NCI-H1436 (cell line): ENCODE measurements at places on chromosomes 7 and 10.

DNA sequence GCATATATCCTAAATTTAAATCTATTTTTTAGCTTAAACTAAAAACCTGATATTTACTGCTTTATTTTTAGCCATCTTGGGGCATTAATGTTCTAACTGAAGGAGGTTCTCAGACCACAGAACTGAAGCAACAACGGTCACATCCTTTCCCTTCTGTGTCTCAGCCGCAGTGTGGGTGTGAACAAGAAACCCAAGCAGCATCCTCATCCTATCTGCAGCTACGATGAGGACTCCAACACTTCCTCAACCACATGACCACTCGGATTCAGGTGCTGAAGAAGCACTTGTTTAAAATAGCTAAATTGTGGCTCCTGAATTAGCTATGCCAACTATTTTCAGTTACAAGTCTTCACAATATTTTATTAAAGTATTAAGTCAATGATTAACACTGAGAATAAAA lies 5.3 kb downstream of the ESYT2 start:
- no peak for DNase-seq

DNA sequence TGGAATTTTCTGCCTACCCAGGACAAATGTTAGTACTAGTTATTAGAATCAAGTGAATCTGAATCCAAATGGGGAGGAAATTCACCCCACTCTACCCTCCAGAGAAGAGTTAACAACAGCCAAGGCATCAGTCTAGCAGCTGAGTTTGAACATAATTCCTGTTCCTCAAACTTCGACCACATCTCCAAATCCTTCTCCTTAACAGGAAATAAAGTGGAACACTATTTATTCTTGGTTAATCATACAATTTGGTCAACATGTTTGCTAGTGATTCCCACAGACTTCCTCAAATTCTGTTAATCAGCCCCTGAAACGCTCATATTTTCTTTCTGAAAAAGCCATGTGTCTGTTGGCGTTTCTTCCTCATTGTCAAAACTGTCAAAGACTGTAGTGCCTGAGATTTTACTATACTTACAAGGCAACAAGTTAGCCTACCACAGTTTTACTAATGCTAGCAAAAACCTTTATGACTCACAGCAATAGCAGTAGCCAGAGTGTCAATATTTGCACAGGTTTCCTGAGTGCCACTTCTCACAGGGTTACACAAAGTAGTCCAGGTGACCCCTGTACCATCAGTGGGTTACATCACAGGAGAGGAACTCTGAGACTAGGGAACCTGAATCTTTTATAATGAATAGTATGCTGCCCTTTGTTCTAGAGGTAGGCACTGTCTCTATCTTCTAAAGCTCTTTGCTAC lies 202.9 kb downstream of the GRM3 start:
- no peak for DNase-seq

DNA sequence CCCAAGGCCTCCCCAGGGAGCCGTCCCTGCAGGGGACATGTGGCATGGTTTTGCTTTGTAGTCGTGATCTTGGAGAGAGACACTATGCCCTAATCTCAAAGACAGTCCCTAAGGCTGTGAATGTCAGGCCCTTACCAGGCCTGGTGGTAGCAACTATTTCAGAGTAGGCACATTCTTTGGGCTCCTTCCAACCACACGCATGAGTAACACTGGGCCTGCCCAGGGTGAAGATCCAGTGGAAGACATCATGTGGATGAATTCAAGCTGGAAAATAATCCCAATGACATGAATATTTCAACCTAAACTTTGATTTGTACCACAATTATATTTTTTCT lies 39.5 kb upstream of the INSIG1 start:
- DNase-seq, result no peak

- no peak for DNase-seq
These were observed 78.4 kb upstream of the AFAP1L2 start for GRCh38 chr10:114482480-114483304.

DNA sequence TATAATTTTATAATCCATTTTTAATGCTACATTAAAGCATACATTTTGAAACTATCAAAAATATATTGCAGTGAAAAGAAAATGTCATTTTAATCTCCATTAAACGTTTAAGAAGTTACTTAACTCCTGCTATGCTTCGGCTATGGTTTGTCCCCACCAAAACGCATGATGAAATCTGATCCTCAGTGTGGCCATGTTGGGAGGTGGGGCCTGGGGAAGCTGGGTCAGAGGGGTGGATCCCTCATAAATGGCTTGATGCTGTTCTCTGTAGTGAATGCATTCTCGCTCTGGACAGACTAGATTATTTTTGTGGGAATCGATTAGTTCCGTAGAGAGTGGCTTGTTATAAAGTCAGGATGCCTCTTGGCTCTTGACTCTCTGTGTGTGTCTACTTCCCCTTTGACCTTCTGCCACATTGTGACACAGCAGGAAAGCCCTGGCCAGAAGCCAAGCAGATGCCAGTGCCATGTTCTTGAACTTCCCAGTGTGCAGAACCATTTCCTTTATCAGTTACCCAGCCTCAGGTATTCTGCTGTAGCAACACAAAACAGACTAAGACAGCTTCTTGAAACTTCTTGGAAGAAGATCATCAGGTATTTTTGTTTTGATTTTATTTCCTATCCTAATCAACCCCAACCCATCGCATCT lies 77.8 kb downstream of the TCERG1L start:
- DNase-seq, result no peak
